Activated CD8-positive, alpha-beta memory T cell treated with anti-CD3 and anti-CD28 coated beads, Interleukin-2, amount 50 U/mL, for 48 hours (primary cell): ENCODE measurements at places on chromosomes 4 and X.

DNA sequence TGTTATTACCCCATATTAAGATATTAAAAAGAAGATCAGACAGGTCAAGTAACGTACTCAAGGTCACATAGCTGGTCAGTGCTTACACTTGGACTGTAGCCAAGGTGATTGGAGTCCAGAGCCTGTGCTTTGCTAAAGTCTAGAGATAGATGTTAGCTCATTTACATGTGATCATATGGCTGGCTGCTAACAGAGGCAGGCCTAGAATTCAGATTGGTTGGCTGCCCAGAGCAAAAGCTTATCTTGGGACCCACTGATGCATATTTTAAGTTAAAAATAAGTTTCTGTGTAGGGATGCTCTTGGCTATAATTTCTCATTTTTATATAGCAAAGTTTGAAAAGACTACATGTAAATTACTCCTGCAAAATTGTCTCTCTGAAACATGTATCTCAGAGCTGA lies 18.1 kb upstream of the EXOC1L start:
- DNase-seq: no peak

- DNase-seq: no peak
Observed at GRCh38 chr4:53228036-53228435, 137.8 kb downstream of the SCFD2 start.

- DNase-seq: no peak
Observed at GRCh38 chrX:7953446-7953845, 26.2 kb upstream of the PNPLA4 start.

GRCh38 chrX:94830717-94831116 lies 1156.7 kb downstream of the FAM133A start:
- DNase-seq: no peak

- no peak for DNase-seq
Observed at GRCh38 chr4:13193662-13194061, 290.5 kb downstream of the RAB28 start.

DNA sequence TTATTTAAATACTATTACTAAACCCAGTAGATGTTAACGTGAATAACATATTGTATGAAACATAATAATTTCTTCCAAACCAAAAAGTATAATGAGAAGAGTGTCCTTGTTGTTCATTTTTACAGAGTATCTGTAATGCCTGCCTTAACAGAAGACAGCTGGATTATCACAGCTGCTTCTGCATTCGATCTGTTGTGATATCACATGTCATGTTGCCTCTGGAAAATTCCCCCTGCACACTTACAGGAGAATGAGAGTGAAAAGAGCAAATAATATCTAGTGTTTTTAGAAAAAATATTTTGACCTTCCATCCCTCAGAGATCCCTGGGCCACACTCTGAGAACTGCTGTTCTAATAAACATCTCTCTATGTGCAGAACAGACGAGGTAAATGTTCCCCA lies 240.1 kb upstream of the NOCT start:
- DNase-seq: no peak
